ENCODE measurements at places on chromosomes 7 and 10. TPM values are rescaled to one million over a fixed set of nuclear protein-coding genes. Genes with fewer than 3 reads are reported as not detected.
A peak's percentile ranks its signal among the peaks of the same experiment; 100 is the strongest.

DNA sequence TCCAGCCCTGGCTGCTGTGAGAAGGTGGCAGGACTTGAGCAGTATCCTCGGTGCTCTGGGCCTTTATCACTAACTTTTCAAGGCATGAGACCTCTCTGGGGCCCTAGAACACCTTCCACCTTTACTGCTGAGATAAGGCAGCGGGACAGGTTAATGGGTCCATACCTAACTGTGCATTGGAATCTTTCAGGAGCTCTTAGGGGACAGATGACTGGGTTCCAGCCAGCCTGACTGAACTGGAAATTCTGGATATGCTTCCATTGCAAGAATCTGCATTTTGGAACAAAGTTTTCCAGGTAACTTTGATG, 73.0 kb downstream of the ATXN7L1 start:
- no peak for DNase-seq

GRCh38 chr7:90552521-90552920, 43.6 kb upstream of the CDK14 start:
- no peak for DNase-seq

DNA sequence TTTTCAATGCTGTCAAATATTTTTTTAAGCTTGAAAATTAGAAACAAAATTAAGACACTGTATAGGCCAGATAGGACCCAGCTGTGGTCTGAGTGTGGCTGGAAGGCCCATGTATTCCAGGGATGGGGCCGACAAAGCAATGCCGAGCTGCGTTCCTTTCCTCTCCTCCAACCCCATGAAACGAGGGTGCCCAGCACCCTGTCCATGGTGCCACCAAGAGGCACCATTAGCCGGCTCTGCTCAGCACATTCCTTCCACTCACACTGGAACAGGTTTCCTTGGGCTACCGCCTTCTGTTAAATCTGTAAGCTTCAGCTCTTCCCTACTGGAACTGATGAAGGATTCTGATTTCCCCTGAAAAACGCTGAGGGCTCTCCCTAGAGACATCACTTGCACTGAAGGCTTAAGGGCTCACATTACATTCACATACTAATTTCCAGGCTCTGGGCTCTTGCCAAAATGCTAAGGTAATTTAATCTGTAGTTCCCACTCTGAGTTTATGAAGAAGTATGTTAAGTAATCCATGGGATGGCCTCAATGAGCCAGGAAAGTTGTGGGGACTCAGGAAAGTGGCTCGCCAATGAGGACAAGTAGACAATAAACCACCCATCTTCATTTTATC, 73.7 kb upstream of the CAMK2B start:
- DNase-seq = peak; percentile 30

GRCh38 chr7:30433082-30433481, 45.5 kb downstream of the NOD1 start:
- no peak for DNase-seq

DNA sequence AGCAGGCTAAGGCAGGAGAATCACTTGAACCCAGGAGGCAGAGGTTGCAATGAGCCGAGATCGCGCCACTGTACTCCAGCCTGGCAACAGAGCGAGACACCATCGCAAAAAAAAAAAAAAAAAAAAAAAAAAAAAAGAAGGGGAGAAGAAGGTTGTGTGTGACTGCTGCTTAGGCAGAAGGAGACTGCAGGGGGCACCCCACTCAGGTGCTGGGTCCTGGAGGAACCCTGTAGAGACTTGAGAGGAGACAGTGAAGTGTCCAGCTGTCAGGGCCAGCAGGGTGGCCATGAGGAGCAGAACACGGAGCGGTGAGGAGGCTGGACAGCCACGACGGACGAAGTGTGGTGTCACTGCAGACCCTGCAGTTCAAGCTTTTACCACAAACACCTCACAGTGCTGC, 99.0 kb upstream of the NMT2 start:
- DNase-seq = no peak

GRCh38 chr10:15545266-15545665, 174.2 kb upstream of the FAM171A1 start:
- no peak for DNase-seq

GRCh38 chr10:103199488-103199887, 6.4 kb upstream of the NT5C2 start:
- no peak for DNase-seq

The KCP gene
- 21.6 TPM for polyA plus RNA-seq

The URGCP gene
- polyA plus RNA-seq = 39.2 TPM
